ENCODE measurements at places on chromosomes 2 and 18.

DNA sequence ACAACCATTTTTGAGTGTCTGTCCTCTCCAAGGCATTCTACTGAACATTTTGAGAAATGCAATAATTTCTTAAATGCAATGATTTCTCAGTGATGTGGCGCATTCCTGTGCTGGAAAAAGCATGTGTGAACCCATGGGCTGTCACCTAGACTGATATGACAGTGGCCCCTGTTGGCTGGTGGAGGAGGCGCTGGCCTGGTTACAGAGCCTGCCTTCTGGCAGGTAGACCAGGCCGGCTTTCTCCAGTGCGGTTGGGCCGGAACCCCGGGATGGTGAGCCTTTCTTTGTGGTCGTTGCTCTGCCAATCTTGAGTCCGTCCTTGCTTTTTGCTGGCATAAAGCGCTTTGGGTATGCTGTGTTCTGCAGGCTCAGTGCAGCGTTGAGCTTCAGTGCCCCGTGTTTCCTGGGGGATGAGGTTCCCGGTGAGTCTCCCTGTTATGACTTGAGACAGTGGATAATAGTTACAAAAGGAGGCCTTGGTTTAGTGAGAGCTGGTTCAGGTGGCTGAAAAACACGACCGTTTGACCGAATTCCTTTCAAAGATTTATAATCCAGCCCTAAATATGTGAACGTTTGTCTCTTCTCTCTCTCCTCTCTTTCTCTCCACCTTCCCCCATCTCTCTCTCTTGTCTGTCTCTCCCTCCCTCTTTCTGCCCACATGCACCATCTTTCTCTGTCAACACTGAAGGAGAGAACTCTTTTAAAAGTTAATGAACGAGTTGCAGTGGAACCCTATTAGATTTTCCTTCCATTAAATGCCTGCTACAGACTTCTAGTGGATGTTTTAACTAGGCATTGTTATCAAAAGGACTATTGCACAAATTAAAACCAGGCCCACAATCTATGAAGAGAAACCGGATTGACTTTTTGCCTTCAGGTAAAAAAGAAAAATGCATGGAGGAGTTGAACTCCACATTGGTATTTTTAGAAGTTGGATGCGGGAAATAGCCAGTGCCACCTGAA, 34.0 kb downstream of the TSHZ1 start:
- no peak for DNase-seq

- no peak for DNase-seq
Observed at GRCh38 chr2:226705133-226705886, 94.3 kb downstream of the IRS1 start.

DNA sequence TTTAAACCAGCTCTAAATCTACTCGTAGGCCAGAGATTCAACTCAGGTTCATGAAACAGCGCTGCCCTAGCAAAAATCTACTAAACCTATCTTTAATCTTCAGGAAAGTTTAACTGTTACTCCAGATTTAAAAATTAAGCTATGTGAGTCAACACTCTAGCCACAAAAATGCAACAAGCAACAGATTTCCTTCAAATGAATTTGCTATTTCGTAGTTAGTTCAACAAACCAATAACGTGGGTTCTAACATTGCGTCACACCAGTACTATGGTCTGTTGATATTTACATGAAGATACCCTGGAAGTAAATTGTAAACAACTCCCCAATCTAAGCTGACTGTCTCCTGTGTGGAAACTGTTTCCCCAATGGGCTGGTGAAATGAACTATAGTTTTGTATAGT, 71.2 kb downstream of the FIGN start:
- no peak for DNase-seq

- DNase-seq = no peak
Observed at GRCh38 chr2:101179982-101180381, 28.8 kb upstream of the TBC1D8 start.

DNA sequence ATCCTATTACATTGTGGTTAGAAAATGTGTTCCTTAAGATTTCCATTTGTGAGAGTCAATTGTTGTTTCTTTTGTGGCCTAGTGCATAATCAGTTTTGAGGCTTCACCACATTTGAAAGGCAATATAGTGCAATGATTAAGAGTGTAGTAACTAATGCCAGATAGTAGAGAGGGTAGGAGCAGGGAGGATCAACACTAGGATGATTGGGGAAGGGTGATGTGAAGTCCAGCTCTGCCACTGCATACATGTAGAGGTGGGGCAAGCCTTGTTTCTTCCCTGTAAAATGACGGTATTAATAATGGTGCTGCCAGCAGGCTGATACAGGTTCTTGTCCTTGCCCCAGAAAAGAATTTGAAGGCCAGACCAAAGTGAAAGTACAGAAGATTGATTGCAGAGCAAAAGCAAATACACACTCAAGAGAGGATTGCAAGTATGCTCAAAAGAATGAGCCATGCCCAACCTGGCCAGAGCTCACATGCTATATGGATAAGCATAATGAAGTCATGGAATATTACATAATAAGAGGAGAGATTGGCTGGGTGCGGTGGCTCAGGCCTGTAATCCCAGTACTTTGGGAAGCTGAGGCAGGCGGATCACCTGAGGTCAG, 8.0 kb downstream of the SP100 start:
- no peak for DNase-seq

- no peak for DNase-seq
Observed at GRCh38 chr2:206250041-206250897, 24.2 kb upstream of the ZDBF2 start.

- DNase-seq = peak; percentile 92
Observed at GRCh38 chr2:201959626-201960025, 74.0 kb upstream of the FZD7 start.

GRCh38 chr2:141770530-141770929, 360.3 kb downstream of the LRP1B start:
- no peak for DNase-seq

- no peak for DNase-seq
Observed at GRCh38 chr2:176826356-176826755, 386.2 kb upstream of the HNRNPA3 start.

GRCh38 chr18:70640336-70640887, 351.6 kb downstream of the SOCS6 start:
- DNase-seq = no peak

DNA sequence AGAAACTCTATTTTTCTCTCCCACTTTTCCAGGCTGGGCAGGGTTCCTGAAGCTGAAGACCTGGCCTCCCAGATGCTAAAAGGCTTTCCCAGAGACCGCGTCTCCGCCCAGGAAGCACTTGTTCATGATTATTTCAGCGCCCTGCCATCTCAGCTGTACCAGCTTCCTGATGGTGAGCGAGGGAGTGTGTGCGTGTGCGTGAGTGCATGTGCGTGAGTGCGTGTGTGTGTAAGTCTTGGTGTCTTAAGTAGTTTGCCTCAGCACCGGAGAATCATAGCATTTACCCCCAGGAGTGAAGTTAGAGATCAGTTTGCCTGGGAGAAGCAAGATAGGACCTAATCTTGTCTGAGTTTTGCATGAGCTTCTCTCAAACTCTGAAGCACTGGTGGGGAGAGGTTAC, 73.7 kb downstream of the CDK15 start:
- DNase-seq = no peak

GRCh38 chr2:30253873-30254684, 22.7 kb downstream of the LBH start:
- DNase-seq = no peak

DNA sequence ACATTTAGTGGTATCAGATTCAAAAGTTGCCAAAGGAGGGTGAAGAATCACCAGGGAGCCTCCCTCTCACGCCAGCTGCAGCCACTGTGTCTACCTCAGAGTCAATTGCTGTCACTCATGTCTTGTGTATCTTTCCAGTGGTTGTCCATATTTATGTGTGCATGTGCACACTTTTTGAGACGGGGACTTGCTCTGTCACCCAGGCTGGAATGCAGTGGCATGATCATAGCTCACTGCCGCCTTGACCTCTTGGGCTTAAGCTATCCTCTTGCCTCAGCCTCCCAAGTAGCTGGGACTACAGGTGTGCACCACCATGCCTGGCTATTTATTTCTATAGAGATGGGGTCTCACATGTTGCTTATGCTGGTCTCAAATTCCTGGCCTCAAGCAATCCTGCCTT, 4.0 kb downstream of the MOCOS start:
- DNase-seq = no peak

GRCh38 chr2:171512014-171512413, 10.3 kb upstream of the CYBRD1 start:
- no peak for DNase-seq

DNA sequence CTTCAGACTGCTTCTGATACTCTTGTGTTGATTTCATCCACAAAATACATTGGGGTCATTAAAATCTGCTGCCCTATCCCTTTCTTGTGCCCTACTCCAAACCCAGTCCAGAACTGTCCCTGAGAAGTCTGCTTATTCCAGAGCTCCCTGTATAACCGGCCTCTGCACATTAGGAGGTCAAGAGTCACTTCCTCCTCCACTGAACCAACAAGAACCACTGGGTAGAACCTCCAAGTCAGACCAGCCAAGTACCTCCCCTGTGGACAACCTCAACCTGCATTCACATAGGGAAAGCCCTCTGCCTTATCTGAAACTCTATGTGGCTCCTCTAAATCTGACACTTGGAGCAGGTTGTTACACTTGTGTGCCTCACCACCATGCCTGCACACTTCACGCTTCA, 22.1 kb downstream of the KDSR start:
- no peak for DNase-seq

DNA sequence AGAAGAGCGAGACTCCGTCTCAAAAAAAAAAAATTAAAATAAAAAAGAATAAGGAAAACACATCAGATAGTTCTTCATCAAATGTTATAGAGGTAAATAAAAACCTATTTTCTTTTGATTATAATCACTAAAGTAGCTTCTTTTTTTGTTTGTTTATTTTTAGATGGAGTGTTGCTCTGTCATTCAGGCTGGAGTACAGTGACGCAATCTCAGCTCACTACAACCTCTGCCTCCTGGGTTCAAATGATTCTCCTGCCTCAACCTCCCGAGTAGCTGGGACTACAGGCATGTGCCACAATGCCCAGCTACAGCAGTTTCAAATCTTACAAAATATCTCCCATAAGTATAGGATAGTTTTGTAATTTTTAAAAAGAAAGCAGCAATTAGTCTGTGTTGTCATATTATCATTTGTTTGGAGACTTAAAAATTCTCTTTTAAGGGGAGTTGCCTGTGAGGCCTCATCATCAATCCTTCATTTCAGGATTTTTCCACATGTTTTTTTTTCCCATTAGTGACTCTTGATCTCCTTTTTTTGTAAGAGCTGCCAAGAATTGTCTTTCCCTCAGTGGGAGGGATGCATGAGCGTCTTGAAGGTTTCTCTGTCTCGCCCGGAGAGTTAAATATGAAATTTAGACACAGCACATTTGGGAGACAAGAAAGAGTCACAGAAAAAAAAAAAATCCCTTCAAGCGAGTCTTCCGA, 275.9 kb downstream of the CDCA7 start:
- DNase-seq = no peak

DNA sequence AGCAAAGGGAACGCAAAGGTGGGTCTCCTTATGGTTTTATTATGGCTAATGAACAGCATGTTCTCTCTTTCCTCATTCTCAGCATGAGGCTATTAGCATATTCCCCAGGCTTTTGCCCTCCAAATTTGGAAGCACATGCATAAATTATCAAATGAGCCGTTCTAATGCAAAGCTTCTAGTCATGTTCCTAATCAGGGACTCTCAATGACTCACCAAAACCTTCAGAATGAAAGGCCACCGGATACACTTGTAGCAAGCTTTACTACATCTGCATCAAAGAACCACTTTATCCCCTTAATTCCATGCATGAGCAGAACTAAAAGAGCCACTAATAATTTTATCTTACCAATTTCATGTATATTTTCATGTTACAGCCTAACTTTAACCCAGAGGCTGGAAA, 310.5 kb downstream of the LRATD1 start:
- no peak for DNase-seq

DNA sequence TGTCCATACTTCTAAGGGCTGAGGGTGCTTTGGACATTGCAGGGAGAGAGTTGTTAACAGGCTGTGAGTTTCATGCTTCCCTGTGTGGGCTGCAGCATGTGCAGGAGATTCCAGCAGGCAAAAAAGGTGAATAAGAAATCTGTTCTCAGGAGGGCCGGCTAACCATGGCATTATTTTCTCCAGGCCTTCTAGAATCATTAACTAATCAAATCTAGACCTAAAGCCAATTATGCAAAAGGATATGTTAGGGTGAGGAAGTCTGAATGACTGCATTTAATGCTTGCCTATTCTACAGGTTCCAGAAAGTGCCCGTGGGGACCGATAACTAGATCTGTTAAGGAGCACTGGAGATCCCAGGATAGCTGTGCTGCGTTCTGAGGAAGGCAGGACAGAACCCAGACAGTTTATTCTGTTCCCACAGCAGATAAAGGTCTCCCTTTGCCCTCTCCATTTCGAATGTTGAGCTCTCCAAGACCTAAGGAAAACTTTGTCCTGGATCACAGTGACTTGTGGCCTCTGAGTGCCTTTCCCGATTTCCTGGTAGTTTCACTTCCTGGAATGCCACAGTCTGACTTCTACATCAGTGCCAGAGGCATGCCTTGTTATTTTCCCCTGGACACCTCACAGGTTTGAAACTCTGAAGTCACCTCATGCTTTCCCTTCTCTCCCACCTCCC, 50.0 kb upstream of the ZFP36L2 start:
- no peak for DNase-seq

GRCh38 chr2:8122520-8122919, 559.3 kb upstream of the ID2 start:
- DNase-seq = no peak

DNA sequence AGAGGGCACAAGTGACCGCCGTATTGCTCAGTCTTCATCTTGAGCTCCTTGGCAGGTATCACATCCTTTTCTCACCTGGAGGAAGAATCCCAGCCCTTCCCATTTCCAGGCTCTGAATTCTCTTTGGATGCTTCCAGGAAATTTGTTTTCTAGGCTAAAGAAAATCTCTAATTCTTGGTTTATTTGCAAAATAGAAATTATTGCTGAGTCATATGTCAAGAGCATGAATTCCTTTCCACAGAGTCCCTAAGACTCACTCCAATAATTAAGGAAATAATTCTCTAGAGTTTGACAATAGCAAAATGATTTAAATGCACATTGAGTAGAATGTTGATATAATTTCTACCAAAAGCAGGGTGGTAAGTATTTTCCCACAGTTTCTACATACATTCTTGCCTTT, 16.3 kb upstream of the CCDC68 start:
- DNase-seq = no peak

DNA sequence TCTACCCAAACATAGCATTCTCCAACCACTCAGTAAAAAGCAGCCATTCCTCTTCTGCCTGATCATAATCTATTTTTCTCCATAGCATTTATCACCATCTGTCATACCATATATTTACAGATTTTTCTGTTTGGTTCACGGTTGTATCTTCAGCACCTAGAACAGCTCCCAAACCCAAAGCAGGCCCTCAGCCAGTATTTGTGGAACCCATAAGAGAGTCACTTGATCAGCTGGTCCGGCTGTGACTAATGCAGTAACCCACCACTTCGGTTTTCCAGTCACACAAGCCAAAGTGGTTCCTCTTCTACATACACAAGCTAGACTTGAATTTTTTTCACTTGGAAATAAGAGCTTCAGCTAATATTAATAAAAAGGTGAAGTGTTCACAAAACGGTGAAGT, 511.6 kb upstream of the CELF4 start:
- no peak for DNase-seq

- no peak for DNase-seq
Observed at GRCh38 chr2:101720732-101721131, 23.2 kb downstream of the MAP4K4 start.

Data from NCI-H446 treated with DMSO at 0.1 percent for 48 hours (cell line).